ENCODE measurements at places on chromosomes 7 and 10.

DNA sequence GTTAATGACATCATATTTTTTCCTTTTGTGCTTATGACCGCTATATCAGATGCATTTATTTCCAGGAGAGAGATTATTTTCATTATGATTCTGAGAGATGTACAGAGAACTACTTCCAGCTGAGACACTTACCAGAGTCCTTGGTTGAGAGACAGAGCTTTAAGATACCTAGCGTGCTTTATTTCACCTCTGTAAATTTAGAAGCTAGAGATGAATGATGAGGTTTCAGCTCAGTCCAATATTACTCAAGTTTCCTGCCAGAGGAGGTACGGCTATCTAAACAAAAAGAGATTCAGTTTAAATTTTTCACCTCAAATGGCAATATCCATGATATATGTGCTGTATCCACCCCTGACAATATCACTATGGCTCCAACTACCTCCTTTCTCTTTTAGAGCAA, 182.6 kb upstream of the FAM3C start:
- DNase-seq = no peak

- DNase-seq = no peak
Observed at GRCh38 chr7:13104128-13104527, 416.7 kb downstream of the ARL4A start.

DNA sequence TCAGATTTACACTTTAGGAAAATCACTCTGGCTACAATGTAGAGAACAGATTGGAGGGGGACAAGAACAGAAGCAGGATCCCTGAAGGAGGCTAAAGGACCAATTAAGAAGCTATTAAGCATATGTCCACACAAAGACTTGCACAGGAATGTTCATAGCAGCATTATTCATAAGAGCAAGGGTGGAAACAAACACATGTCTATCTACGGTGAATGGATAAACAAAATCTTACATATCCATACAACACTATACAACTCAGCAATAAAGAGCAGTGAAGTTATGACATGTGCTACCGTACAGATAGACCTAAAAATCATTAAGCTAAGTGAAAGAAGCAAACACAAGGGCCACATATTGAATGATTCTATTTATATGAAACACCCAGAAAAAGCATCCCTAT, 10.4 kb downstream of the CHCHD3 start:
- DNase-seq = no peak

DNA sequence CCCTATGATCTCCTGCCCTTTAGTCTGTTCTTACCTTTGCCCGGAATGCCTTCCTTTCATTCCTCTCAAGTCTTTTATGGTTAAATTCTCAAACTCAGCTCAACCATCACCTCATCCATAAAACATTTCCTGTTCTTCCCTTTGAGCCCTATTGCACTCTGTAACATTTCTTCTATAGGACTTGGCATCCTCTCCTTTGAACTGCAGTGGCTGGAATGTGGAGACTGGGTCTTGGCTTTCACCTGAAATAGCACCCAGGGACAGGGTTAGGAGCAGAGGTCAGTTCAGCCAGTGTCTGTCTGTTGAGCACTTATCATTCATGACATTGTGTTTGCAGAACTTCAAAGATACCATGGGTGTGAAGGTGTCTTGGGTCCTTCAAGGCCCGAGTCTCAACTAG, 7.2 kb downstream of the NFE2L3 start:
- DNase-seq = no peak

DNA sequence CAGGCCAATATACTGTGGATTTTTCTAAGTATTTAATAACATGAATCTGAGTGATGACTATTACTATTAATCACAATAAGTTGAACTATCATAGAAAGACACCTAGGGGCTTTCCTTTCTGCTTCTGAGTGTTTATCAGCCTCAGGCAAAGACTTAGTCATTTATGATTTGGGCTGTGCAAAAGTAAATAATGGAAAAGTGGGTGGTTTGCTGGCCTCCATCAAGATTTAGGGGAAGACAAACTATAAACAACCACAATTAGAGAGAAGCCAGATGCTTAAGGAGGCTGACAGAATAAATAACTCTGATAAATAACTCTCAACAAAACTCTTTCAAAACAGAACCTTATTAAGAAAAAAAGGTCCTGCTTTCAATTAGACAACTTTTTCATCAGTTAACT, 64.7 kb downstream of the MACC1 start:
- peak; percentile 32 for DNase-seq

GRCh38 chr7:20200971-20201370, 16.2 kb downstream of the MACC1 start:
- DNase-seq = no peak

GRCh38 chr10:122019414-122019975, 30.5 kb downstream of the TACC2 start:
- no peak for DNase-seq

- DNase-seq = peak; percentile 76
Observed at GRCh38 chr10:117391436-117392205, 16.4 kb upstream of the PDZD8 start.

GRCh38 chr7:13055732-13056368, 368.4 kb downstream of the ARL4A start:
- DNase-seq = no peak

DNA sequence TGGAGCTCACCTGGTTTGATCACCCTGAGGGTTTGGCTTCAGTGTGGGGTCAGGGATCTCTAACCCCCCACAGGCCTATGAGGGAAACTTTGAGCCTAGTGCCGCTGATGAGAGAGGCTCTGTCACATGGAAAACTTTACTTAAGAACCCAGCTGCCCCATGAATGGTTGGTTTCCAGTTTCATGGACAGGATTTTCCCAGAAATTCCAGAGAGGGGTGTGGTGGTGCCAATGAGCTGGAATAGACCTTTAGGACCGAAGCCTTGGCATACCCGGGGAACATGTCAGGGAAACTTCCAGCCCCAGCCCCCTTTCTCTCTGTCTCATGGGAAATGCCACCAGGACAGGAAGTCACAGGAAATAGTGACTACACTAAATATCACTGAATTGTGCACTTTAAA, 36.9 kb downstream of the AKR1B1 start:
- DNase-seq = peak; percentile 14

DNA sequence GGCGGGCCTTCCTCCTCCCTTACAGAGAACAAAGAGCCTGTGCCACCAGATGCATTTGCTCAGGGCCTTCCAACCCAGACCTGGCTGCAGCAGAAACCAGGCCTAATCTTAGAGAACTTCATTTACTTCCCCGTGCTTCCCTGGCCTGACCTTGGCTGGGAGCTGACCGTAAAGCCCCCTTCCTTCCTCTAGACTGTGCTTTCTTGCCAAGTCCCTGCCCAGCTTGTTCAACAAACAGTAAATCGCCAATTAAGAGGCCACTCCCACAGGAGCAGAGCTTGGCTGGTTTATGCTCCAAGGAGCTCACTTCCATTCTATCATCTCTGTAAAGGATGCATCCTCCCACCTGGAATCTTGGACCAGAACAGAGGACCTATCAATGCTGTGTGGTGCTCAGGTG, 110.9 kb downstream of the COL13A1 start:
- DNase-seq = no peak

- no peak for DNase-seq
Observed at GRCh38 chr7:106269254-106269961, 15.4 kb downstream of the NAMPT start.

GRCh38 chr10:107561136-107561650, 396.7 kb upstream of the SORCS1 start:
- DNase-seq = peak; percentile 68

DNA sequence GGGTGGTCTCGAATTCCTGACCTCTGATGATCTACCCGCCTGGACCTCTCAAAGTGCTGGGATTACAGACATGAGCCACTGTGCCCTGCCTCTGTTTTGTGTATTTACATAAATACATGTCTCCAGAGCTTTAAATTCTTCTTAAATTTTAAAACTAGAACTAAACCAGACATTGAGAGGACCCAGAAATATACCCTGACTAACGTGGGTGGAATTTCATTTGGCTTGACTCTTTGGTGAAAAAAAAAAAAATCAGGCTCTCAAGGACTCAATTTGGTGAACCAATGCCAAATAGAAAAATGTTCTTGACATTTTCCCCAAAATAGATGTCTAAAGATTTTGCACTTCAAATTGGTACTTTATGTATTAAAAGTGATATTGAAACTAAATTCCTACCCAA, 16.6 kb upstream of the FAS start:
- DNase-seq = peak; percentile 63

GRCh38 chr10:11454160-11454559, 157.3 kb downstream of the USP6NL start:
- no peak for DNase-seq

DNA sequence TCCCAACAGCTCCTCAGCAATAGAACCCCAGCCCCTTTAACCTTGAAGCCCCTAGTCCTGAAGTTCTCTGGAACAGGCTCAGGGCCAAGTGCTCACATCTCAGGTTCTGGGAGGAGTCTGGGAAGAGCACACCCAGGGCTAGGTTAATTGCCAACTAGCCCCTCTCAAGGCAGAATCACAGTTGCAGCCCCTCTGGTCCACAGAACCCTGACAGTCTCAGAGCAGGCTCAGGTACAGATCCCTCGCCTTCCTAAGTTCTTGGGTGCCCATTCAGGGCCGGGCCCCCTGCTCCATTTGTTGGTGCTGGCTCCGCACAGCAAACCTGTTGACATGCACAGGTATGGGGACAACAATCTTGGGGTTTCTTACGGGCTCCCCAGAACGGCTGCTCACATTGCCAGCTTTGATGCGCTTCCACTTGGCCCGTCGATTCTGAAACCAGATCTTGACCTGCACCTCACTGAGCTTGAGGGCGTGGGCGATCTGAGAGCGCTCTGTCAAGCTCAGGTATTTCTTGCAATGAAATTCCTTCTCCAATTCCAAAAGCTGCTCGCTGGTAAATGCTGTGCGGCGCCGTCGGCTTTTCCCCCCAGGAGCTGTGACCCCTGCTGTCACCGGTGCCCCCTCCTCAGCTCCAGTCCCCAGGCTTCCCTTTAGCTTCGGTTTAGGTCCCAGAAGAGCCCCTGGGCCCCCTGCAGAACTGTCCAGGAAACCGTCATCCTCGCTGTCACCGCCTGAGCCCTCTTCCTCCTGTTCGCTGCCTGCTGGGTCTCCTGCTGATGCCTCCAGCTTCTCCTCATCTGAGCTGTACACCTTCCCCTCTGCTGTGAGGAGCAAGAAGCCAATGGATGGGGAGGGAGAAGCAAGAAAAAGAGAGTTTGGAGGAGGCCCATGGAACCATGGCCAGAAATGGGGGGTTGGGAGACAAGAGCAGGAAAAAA, 18.9 kb downstream of the GBX1 start:
- no peak for DNase-seq

DNA sequence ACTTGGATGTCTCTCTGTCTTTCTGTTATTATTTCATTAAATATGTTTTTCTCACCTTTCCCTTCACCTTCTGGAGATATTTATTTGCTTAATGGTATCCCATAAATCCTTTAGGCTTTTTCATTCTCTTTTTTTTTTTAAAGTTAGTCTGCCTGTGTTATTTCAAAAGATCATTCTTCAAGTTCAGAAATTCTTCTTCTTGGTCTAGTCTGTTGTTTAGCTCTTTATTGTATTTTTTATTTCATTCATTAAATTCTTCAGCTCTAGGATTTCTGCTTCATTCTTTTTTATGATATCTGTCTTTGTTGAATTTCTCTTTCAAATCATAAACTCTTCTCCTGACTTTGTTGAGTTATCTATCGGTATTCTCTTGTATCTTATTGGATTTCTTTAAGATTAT, 312.1 kb upstream of the KAT6B start:
- DNase-seq = no peak

DNA sequence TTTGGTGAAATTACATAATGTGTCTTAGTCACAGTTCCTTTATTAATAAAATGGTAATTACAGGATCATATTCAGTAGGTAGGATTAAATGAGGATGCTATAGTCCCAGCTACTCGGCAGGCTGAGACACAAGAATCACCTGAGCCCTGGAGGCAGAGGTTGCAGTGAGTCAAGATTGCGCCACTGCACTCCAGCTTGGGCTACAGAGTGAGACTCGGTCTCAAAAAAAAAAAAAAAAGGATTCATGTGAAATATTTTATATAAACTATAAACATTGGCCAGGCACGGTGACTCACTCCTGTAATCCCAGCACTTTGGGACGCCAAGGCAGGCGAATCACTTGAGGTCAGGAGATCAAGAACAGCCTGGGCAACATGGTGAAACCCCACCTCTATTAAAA, 197.9 kb downstream of the IMMP2L start:
- peak; percentile 53 for DNase-seq

DNA sequence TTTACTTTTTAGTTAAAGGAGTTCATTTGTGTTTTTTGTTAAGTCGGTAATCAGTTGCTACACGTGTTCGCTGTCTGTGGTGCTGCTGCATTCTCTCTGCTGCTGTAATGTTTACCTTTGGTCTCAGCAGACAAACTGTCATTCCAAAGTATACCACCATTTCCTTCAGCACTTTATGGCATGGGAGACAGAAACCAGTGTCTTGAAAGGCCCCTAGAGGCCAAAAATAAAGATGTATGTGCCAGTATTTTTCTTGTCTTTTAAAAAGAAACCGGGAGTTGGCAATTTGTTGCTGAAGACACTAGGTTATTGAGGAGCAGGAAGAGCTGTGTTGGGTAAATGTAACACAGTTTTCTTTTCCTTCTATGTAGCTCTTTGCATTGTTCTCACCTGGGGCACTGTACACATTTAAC, 24.1 kb downstream of the ZNF92 start:
- no peak for DNase-seq

DNA sequence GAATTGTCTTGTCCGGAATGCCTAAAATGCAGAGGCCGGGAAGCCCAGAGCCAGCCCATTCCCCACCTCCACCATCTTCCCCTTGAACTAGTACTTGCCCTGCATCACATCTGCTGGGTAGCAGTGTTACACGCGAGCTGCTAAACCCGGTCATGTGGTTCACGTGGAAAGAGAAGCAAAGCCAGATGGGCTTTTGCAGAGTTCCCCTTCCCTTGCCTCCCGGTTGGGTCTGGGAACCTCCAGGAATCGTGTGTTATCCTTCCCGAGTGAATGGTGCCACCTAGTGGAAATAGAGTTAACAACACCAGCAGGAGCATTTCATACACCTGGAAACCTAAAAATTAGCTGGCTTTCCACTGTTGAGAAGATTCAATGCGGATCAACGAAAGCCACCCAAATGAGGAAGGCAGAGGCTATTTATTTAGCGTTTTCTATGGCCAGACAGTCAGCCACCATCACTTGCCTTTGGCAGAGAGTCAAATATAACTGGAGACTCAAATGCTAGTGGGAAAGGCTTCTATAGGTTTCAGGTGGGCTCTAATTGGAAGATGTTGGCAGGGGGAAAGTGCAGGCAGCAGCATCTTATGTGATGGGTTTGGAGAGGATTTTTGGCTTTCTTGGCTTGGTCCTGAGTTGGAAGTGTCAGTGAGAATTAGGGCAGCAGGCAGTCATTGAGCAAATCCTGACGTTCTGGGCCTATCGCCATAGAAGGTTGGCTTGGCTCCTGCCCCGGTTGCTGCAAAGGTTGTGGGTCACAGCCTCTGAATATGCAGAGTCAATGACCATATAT, 12.9 kb upstream of the DENND2A start:
- peak; percentile 82 for DNase-seq

Measured in GM23248 (cell line).